ENCODE measurements at places on chromosomes 16 and 17. TPM values are rescaled to one million over a fixed set of nuclear protein-coding genes. Genes with fewer than 3 reads are reported as not detected.

GRCh38 chr16:85686912-85687591, 1.7 kb downstream of the GINS2 start:
- H3K27me3 ChIP-seq: no peaks in the 10 kb centered on the region
- DNase-seq: no peak
- H3K4me1 ChIP-seq: peaks cover 5% of the 10 kb centered on the region

DNA sequence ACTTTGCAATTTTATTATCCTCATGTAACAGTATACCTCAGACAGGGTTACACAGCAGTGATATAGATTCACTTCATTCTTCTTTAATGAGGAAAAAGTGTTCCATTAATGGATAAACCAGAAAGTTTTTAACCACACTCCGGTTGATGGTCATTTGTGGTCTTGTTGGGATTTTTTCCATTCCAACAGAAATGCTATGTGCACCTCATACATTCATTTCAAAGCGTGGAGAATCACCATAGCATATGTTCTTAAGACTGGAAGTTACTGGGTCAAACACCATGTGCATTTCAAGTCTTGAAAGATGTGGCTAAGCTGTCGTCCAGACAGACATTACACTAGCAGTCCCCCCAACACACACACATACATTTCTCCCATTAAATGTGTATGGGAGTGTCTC, 245.8 kb upstream of the CDH5 start:
- DNase-seq: no peak
- H3K27me3 ChIP-seq: no peaks in the 10 kb centered on the region
- H3K36me3 ChIP-seq: no peaks in the 10 kb centered on the region
- no peak overlapping the region for H3K27ac ChIP-seq

TCAP gene
- 1.5 TPM for total RNA-seq

- H3K36me3 ChIP-seq: no peaks in the 10 kb centered on the region
- H3K4me3 ChIP-seq: no peak overlapping the region
- H3K4me1 ChIP-seq: no peaks in the 10 kb centered on the region
- H3K27ac ChIP-seq: no peak overlapping the region
- no peak for DNase-seq
Measured at GRCh38 chr17:77564278-77564920, 394.1 kb upstream of the TNRC6C start.

- H3K36me3 ChIP-seq: no peaks in the 10 kb centered on the region
- H3K4me3 ChIP-seq: no peak overlapping the region
- DNase-seq: no peak
- no peak overlapping the region for H3K27ac ChIP-seq
Measured at GRCh38 chr17:73679476-73679875, 35.2 kb upstream of the SDK2 start.

All from ovary (tissue), 10 donors.